ENCODE measurements at places on chromosomes 12 and 14.

DNA sequence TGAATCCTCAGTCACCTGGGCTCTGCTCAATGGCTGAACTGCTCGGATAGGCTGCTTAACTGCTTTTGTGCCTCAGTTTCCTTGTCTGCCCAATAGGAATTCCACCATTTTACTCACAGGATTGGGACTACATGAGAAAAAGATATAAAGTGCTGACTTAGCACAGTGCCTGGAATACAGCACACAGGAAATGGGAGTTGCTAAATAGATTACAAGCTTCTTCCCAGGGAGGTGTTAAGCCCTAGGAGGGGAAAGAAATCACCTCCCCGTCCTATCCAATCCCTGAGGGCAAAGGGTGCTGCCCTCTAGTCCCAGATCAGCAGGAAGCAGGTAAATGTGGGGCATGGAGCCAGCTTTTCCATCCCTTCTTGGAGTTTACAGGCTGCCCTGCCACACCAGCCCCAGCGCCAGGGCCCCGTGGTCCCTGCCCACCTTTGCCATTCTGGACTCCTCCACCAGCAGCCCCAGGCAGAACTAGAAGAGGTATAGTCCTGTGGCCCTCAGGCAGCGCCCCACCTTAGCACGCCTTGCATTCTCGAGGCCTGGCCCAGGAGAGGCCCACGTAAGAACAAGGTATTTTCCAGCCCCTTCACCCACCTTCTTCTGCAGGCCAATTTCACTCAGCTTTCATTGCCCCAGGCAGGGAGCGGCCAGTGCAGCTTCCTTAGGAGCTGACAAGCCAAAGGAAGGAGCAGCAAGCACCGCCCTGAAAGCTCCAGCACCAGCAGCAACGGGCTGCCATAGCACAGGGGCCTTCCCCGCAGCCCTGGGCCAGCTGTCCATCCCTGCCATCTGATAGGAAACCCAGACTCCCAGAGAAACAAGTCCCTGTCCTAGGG is 28.8 kb upstream of the RPLP0 start:
- no peak for DNase-seq

DNA sequence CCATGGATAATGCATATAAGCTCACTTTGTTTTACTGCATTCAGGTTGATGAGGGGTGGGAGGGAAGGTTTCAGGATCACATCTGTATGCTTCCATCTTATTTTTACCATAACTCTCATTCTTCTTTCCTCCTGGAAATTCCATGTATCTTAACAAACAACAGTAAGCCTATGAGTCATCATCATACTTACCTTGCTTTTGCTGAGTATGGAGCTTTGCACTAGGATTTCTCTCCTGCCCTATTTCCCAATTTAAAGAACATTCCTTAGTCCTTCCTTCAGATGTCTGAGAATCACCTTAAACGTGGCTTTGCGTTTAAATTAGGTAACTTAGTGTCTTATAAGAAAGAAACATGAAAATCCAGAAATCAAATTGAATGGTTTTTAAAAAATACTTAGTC is 1.6 kb upstream of the CLEC14A start:
- DNase-seq = no peak

DNA sequence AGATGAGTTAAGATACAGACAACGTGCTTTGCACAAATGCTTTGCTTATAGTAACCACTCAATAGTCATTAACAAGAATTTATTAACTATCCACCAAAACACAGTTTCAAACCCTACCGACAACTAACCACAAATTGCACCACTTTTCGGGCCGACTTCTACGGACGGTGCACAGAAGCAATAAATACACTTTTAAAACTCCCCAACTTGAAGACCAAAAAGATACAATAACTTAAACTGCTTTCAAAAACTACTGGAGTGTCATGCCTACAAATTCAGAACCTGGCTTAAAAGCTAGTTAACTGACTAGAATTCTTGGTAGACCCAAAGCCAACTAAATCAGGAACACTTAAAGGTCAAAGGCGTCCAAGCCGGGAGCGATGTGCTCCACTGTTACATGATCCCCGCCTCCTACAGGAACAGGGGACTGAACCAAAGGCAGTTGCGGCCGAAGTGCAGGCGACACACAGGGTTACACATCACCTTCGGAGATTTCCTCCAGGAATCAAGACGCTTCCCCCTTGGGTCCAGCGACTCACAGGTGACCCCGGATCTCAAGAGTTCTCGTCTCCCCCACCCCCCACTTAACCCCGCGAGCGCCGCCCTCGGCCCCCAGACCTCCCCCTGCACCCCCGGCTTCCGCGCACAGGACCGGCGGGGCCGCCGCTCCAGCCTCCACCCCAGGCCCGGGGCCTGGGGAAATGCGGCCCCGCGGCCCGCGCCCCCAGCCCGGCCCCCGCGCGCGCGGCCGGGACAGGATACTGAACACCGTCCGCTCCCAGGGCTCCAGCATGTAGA is 507 bp downstream of the SPTSSA start:
- DNase-seq = no peak

- no peak for DNase-seq
Measured at GRCh38 chr12:18467620-18468245, 206.4 kb downstream of the PIK3C2G start.

DNA sequence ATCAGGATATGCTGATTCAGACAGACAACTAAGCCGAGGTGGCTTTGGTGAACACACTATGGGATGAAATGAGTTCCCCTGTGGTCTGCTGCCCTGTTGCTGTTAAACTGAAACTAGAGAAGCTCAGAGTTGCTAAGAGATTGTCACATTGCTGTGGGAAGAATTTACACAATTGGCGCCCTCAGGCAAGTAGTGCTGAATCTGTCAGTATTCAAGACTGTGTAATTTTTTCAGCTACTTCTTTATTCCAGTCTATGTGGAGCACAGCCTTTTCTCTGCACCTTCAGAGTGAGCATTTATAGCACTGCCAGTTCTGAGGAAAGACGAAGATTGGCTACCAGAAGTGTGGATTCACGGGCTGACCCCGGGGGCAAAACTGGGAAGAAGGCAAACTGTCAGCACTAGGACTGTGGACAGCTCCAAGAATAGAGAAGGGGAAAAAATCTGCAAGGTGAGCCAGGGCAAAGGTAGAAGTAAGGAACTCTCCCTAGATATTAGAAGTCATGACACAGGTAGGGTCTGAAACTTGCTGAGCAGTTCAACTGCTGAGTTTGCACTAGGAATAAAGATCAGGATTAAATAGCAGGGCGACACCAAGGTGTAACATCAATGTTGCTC is 218.8 kb upstream of the TMPO start:
- DNase-seq = no peak

GRCh38 chr14:102911991-102912761 is 10.3 kb upstream of the AMN start:
- DNase-seq = no peak

DNA sequence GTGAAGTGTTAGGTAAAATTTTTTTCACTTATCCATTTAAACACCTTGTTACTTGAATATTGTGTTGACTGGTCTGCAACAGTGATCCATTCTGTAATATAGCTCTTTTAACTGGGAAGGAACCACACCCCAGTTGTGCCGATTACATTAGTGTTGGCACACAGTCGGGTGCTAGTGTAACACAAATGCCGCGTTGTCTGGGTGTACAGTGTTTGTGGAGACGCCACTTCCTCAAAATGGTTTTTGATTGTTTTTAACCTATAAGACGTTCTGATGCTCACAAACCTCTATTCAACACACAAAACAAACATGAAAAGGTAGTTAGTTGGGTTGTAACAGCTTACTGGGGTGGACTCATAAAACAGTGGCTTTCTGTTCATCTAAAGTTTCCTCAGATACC is 48.0 kb upstream of the TRAF3 start:
- DNase-seq = no peak

DNA sequence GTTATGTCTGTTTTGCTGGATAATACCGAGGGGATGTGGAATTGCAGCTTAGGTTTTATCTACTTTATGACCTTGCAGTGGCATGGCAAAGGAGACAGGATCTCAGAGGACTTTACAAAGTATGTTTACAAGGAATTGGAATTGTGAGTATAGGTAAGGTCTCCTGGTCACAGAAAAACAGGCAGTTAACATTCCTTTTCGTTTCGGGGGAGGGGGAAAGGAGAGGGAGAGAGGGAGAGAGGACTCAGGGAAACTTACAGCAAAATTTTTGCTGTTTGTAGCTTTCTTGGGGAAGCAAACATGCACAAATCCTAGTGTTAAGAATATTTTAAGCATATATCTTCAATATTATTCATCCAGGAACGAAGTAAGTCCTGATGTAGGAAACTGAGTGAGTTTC is 590.5 kb upstream of the LRFN5 start:
- DNase-seq = no peak

GRCh38 chr12:129215556-129215955 is 362.3 kb downstream of the GLT1D1 start:
- DNase-seq = no peak

- no peak for DNase-seq
Measured at GRCh38 chr12:131118371-131118770, 164.7 kb downstream of the ADGRD1 start.

DNA sequence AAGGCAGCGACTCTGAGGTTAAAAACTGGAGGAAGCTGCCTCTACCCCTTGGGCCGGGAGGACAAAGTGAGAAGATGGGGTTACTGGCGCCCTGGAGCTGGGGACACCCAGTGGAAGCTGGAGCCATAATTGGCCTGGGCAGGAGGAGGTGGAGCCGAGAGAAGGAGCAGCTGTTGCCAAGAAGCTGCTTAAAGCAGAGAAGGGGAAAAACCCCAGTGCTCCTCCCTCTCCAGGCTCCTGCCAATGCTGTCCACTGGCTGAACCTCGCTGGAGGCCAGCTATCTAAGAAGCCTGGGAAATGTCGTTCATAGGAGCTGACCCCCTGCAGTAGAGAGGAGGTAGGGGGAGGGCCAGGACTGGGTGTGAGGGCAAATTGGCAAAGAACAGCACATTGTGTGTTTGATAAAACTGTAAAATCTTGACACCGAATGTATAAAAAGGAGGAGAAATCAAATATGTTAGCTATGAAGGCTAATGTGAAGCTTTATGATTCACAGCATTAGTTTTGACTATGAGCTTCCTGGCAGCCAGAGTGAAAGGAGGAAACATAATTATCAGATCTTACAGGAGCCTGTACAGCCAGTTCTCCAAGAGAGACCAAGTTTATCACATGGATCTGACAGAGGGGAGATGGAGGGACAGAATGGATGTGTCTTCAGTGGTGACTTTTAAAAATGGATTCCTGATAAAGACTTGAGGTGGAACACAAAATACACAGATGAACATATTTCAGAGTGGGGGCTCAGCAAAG is 9.5 kb downstream of the HHIPL1 start:
- no peak for DNase-seq

GRCh38 chr12:92369056-92369455 is 223.4 kb upstream of the BTG1 start:
- no peak for DNase-seq

DNA sequence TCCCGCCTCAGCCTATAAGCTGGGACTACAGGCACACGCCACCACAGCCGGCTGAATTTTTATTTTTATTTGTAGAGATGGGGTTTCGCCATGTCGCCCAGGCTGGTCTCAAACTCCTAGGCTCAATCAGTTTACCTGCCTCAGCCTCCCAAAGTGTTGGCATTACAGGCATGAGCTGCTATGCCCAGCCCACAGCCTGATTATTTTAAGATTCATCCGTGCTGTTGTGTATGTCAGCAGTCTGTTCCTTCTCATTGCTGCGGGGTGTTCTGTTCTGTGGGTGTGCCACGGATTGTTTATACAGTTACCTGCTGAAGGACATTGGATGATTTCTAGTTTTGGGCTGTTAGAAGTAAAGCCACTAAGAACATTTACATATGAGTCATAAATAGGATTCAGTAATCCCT is 9.6 kb upstream of the EP400 start:
- no peak for DNase-seq

- no peak for DNase-seq
Measured at GRCh38 chr12:52710730-52711129, 7.4 kb upstream of the KRT77 start.

GRCh38 chr12:89839444-89839843 is 130.8 kb upstream of the ATP2B1 start:
- no peak for DNase-seq

- no peak for DNase-seq
Measured at GRCh38 chr14:75430116-75430515, 2.3 kb downstream of the JDP2 start.

DNA sequence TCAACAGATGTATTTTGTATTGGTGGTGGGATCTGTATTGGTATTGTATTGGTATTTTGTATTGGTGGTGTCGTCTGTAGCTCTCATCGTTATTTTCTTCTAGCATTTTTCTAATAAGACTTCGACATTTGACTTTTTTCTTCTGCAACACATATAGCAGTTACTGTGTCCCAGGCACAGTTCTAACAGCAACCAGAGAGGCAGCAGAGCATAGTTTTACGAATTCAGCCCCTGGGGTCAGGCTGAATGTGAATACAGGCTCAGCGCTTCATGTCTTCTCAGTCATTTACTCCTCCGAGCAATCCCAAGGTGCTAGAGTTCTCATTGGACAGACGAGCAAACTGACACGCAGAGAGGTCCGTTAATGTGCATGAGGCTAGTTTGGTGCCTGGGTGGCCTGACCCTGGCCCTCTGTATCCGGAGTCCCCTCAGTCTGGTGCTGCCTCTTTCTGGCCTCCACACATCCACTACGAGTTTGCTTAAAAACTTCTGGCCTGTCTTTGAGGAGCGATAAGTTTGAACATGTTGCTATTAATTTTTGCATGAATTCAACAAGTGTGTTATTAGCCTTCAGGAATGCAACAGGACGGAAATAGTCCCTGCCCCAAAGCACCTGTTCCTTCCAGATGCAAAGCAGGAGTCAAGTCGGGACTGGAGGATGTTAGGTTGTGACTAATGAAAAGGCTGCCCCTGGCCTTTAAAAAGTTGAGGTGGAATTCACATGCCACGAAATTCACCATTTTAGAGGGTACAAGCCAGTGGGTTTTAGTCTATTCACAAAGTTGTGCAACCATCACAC is 87.0 kb downstream of the GLT1D1 start:
- no peak for DNase-seq

GRCh38 chr12:6221146-6221545 is 20.9 kb downstream of the CD9 start:
- no peak for DNase-seq

DNA sequence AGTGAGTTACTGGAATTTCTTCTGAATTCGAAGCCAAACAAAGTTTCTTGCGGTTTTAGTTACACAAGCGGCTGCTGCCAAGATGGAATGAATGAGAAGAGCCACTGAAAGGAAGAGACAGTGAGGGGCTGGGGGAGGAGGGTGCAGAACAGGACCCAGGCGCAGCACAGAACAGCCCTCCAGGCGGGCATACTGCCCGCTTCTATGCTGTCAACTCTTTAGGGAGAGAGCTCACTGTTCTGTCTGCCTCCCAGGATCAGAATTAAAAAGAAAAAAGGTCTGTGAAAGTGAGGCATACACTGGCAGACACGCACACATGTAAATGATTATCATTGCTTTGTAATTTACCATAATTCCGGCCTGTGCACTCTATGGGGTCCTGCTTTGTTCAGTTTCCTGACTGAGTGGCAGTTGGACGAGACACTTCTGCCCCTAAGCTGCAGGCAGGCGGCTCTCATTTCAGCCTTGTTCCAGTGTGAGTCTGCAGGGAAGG is 231.6 kb downstream of the CACNA1C start:
- no peak for DNase-seq

DNA sequence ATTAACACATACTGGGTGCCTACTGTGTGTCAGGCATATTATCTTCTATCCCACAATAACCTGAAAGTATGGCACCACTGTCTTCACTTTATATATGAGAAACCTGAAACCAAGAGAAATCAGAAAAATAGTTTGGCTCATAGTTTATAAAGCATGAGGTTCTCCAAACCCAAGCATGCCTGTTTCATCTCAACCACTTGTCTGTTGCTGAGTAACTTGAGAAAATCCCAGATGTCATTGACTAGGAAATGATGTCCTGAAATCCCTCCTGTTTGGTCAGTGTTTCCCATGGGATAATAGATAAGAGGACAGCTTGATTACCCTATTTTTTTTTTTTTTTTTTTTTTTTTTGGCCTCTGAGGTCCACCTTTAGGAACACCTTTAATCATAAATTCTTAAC is 2.6 kb upstream of the IFNG-AS1 start:
- no peak for DNase-seq

Measured in activated CD8-positive, alpha-beta memory T cell treated with anti-CD3 and anti-CD28 coated beads for 1 hour (primary cell).